ENCODE measurements at places on chromosomes 2 and 18.

- DNase-seq, result no peak
These were observed 148.4 kb downstream of the DOCK10 start for GRCh38 chr2:224893848-224894247.

DNA sequence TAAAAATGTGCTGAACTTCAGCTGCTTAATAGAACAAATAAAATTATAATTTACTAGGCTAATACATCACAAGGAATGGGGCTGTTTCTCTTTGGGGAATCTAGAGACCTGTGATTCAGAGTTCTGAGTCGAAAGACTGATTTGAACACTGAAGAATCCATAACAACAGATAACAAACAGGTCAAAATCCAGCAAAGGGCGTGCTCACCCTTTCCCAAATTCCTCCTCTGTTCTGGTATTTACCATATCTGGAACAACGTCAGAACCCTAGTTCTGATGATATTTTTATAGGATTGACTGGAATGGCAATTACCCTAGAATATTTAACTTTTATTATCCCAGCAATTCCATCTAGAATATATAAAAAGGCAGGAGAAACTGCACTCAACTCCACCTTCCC, 66.0 kb upstream of the ITGA6 start:
- DNase-seq, result no peak

DNA sequence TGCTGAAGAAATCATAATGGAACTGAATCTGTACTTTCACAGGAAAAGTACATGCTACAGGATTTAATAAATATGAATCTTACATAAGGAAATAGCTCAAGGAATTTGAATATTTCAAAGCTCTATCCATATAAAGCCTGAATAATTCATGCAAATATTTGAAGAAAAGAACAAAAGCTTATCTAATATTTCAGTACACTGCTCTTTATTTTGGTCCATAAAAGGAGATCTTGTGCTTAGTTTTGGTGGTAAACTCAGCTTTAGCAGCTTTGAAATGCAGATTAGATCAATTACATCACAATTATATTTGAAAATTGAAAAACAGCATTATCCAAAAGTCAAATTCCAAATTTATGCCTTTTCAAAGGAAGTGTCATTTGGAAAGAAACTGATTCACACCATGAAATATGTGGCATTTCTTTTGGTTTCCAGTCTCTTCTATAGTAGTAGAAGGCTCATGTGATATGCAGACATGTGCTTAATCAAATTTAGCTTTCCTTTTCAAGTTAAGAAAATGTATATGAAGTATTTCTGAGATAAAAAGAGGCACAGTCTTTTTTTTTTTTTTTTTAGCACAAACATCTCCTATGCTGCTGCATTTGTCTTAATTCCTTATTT, 42.1 kb upstream of the MAP4K3 start:
- no peak for DNase-seq

GRCh38 chr18:69580107-69580506, 179.4 kb downstream of the DOK6 start:
- no peak for DNase-seq

DNA sequence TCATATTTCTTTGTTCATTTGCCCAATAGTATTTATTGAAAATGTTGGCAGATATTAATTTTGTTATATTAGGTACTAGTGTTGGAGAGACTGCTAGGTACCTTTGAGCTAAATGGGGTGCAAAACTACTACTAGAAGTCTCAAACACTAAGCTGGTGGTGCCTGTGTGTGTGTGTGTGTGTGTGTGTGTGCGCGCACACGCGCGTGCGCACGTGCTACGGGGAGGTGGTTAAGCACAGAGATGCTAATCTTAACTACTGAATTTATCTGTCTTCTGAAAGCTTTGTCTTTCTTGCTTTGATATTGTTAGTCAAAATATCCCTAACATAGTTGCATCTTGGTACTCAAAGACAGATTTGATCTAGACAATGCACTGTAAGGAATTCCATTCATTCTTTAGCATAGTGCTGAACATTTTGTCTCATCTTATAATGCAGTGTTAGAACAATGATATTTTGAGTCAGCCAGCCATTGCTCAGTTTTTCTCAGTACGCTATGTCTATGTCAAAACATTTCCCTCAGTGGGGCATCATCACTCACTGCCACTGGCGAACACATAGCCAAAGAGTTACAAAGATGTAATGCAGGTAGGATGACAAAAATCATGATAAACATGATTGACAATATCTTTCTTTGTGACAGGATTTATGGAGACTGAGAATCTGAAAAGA, 396.0 kb upstream of the RGPD4 start:
- DNase-seq, result no peak

DNA sequence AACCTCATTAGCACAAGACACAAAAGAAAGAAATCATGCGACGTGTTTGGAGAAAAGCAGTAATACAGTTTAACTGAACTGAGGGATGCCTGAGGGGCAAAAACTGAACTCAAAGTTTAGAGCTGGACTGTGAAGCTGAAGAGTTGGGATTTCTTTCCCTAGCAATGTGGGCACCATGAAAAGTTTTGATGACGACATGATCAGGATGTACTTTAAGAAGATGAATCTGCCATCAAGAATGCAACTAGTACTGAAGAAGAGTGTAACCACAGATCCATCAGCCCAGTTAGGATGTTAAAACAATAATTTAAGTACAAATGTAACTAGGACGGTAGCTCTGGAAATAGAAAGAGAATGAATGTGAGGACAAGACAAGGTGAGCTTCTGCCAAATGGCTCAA, 196.2 kb downstream of the VWC2L start:
- DNase-seq, result no peak

GRCh38 chr2:215611609-215612386, 175.9 kb upstream of the FN1 start:
- DNase-seq, result no peak

DNA sequence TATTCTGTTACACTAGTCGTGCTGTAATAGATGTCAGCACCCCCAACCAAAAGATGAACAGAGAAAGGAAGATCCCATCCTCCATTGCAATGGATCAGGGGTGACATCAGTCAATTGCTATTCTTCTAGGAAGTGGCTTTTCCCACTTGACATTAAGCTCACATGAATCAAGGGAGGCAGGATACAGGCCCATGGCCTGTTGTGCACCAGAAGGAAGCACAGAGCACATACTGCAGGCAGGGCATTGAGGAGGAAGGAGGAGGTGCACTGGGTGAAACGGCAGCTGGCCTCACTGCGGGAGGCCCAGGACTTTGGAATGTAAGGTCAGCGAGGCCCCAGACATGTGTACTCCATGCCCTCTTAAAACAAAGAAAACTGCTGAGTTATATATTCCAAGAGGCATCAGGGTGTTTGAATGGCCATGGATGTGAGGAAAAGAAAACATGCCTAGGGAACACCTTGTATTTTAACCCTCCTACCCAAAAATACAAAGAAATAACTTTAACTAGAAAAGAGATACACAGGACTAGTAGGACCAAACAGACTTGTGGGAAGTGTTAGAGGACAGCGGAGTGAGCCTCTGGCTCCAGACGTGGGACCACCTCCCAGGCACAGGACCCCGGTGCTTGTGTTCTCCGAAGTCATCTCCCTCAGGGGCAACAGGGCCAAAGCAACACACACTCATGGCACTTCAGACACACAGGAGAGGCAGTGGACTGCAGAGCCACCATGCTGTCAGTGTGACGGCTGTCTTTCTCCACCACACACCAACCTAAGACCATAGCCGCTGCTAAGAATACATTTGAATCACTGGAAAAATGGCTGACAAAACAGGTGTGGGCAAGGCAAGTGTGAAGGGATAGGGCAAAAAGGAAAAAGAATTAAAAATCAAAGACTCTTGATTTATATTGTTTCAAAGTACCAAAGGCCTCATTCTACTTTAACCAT, 51.4 kb upstream of the RIOK3 start:
- peak; percentile 48 for DNase-seq

GRCh38 chr2:168565112-168565511, 109.0 kb downstream of the CERS6 start:
- DNase-seq, result no peak

- DNase-seq, result peak; percentile 10
These were observed 19.4 kb downstream of the SFTPB start for GRCh38 chr2:85648619-85649018.

DNA sequence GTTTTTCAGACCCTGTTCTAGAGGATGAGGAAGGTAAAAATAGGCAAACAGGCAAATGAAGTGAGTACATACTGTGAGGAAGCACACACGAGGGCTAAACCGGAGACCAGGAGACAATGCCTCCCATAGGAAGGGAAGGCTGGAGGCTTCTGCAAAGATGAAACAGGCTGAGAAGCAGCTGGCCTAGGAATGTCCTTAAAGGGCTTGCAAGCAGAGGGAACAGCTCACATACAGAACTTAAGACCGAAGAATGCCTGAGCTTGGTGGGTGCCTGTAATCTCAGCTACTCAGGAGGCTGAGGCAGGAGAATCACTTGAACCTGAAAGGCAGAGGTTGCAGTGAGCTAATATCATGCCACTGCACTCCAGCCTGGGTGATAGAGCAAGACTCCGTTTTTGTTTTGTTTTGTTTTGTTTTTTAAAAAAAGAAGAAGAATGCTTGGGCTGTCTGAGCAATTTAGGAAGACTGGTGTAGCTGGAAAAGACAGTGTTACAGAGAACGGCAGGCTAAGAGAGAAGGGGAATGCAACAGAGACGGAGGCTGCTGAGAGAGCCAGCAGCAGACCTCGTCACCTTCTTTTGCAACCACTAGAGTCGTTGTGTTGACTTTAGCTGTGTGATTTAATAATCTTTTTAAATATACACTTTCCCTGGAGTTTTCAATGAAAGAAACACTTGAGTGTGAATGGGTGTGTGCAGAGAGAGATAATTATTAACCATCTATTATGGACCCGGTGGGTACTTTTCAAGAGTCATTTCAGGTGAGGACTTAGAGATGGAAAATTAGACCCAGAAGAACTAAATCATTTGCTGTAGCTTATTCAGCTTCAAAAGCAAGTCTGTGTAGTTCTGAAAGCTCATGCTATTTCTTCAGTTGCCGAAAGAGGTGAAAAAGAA, 232.8 kb downstream of the GALR1 start:
- DNase-seq, result no peak

DNA sequence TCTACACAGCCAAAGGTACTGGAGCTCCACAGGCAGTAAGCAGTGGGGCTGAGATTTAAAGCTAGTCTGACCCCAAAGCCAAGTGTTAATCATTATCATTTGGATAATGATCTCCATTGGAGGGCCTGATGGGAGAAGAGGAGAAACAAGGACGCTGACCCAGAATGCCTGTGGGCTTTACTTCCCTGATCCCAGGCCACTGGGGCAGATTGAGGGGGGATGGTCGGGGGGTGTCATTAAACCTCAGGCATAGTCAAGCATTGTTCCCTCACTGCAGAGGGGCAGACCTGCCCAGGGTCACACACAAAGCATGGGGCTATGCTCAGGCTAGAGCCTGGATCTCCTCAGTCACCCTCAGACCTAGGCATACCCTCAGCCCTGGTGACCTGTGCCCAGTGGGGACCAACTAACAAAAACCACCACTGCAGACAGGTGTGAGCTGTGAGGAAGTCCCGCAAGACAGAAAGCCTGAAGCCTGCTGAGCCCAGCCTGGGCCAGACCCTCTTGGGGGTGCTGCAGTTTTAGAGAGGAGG, 53.4 kb downstream of the SDC1 start:
- DNase-seq, result no peak

DNA sequence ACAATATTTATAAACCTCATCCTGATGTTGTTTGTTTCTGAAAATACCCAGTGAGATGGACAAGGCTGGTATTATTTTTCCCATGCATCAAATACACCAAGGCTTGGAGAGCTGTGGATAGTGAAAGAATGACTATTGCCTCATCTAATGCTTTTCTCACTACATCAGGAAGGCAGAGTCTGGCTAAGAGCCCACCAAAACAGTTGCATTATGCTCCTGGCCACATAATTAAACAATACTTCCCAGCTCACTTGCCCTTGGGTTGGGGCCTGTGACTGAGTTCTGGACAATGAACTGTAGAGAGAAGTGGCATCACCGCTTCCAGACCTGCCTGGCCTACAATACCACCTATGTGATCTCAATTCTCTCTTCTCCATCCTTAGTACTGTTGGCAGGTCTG, 46.4 kb upstream of the REEP1 start:
- DNase-seq, result no peak

DNA sequence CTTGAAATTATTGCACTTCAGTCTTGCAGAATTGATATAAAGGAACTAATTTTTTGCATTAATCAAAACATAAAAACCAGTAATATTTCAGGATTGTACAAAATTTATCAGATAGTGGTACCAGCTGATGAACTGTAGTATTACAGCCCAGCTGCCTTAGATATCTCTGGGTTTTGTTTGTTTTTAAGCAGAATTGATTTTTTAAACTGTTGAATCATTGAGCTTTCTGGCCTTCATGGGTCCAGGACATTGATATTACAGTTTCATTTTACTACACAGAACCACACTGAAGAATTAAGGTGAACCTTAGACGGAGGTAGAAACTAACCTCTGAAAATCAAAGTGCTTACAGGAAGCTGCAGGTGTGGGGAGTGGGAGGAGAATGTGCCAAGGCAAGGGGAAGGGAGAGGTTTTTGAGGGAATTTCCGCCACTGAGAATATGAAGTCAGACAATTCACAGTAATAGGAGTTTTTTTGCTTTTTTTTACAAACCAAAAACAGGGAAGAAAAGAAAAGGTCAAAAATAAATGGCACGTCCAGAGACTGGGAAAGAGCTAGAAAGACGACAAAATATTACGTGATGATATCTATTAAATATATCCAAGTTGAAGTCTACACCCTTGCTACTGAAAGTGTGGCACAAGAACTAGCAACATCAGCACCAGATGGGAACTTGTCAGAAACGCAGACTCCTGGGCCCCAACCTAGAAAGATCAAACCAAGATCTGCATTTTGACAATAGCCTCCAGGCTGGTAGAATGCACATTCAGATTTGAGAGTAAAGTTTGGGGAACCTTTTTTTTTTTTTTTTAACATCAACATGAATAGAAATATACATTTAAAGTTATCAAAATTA, 40.8 kb upstream of the SPAG16 start:
- no peak for DNase-seq

- no peak for DNase-seq
These were observed 38.7 kb downstream of the INPP4A start for GRCh38 chr2:98483257-98483861.

- DNase-seq, result no peak
These were observed 20.3 kb downstream of the CFAP210 start for GRCh38 chr2:169673921-169674320.

DNA sequence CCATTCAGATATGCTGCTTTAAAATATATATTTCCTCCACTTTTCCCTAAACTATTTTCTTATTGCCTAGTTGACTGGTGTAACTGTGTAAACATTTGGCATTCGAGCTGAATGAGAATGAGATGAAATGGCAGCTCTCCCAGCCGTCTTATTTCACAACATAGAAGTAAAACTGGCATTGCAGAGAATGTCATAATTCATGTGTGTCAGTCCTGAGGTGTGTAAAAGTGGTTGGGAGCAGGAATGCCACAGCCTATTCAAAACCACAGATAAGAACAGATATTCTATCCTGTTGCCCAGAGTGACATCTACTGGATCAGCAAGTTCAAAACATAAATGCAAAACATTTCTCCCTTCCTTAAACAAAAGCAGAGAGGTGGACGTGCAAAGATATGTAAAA, 565.5 kb upstream of the CHAC2 start:
- peak; percentile 49 for DNase-seq

- DNase-seq, result no peak
These were observed 169.8 kb downstream of the TRIM43 start for GRCh38 chr2:95761556-95761955.

All from SW 1271 (cell line).